ENCODE measurements at places on chromosomes 6 and 20. TPM values are rescaled to one million over a fixed set of nuclear protein-coding genes. Genes with fewer than 3 reads are reported as not detected.

GRCh38 chr6:7910654-7911344 lies at the start of gene TXNDC5:
TXNDC5 (minus strand) TSS chr6:7910788; CDS start chr6:7910776, 12 bp downstream.
- peak; percentile 61 for DNase-seq

- no peak for DNase-seq
These were observed 11.6 kb downstream of the PLN start for GRCh38 chr6:118559659-118560058.

DNA sequence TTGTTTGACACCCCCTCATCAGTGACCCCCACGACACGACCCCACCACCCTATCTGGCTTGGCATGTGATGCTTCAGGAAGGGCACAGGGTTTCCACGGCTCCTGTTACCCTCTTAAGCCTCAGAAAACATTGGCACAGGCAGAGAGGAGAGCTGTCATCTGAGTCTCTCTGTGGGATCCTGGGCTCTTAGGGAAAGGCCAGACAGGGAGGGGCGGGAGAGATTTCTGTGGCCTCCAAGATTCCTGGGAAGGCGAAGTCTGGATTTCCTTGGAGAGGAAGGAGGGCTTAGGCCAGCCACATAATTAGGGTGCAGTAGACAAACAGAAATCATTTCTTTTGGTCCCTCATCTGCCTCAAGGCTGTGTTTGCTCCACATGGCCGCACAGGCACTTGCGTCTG lies 191.6 kb upstream of the SNX9 start:
- DNase-seq = no peak

- no peak for DNase-seq
These were observed 41.1 kb downstream of the GMDS start for GRCh38 chr6:2204272-2204671.

DNA sequence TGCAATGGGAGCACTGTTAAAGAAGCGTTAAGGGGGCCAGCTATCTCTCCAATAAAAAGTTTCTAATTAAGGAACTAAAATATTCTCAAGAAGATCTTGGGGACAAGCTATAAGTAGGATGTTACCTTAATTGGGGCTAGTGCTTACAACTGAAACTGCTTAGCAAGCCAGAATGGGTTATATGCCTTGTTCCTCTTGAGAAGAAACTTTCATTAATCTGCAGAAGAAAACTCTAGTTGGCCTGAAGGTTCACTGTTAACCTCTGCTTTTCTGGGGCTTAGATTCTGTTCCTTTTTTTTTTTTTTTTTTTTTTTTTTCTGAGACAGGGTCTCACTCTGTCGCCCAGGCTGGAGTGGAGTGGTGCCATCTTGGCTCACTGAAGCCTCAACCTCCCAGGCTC lies 82.2 kb downstream of the BACH2 start:
- no peak for DNase-seq

DNA sequence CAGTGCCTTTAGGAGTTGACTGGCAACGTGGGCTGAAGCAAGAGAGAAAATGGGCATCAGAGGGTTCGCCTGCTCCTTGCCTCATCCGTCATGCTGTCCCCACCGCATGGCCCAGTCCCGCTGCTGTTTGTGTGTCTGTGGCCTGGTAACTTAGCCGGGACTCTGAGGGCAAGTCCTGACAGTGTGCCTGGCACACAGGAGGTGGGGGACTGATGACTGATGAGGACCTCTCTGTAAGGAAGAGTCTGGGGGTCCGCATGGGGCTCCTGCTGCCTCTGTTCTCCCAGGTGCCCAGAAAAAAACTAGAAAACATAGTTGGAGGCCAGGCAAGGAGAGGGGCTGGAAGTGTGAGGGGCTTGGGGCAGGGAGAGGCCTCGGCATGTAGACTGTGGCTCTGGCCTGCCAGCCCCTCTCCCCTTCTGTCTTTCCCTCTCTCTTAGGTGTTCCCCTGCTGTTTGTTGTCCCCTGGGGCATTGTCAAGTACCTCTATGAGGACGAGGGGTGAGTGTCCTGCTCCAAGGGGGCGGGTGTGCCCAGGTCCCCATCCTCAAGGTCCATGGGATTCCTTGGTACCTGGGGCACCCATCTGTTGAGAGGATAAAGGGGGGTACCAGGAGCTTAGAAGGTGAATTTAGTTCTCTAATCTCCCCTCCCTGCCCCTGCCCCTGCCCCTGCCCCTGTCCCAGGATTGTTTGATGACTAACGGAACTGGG lies 29.5 kb downstream of the GLP1R start:
- DNase-seq = no peak

DNA sequence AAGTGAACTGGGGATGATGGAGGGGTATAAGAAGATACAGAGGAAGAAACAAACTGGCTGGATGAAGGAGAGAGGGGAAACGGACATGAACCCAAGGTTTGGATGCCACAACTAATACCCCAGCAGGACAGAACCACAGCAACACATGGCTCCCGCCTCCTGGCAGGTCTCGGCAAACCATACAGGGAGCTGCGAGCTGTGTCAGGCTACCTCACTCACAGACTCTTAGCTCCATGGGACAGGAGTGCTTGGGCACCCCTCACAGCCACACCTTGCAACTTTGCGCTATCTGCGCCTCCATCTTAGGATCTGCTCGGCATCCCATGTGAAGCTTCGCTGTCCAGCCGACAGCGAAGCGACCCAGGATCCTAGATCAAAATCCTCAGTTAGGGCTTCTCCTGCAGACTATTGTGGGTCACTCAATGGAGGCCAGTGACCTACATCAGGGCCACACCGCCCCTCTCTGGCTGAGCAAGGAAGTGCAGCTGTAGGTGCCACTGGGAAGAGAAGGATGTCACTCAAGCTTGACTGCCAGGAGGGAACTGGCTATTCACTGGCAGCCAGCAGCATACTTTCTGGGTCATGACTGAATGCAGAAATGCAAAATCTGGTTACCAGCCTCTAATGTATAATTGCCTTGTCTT lies 174.4 kb upstream of the RIN2 start:
- peak; percentile 21 for DNase-seq

The RHAG gene
- total RNA-seq = not detected

All from LHCN-M2 (cell line).